ELR (cell line): ENCODE measurements at places on chromosomes 16 and 17.

GRCh38 chr17:37389160-37389559 is 13.4 kb downstream of the C17orf78 start:
- DNase-seq = no peak

- no peak for DNase-seq
Observed at GRCh38 chr16:72427051-72427782, 255.3 kb upstream of the PMFBP1 start.

- DNase-seq = no peak
Observed at GRCh38 chr17:55811536-55811935, 60.7 kb downstream of the PCTP start.

DNA sequence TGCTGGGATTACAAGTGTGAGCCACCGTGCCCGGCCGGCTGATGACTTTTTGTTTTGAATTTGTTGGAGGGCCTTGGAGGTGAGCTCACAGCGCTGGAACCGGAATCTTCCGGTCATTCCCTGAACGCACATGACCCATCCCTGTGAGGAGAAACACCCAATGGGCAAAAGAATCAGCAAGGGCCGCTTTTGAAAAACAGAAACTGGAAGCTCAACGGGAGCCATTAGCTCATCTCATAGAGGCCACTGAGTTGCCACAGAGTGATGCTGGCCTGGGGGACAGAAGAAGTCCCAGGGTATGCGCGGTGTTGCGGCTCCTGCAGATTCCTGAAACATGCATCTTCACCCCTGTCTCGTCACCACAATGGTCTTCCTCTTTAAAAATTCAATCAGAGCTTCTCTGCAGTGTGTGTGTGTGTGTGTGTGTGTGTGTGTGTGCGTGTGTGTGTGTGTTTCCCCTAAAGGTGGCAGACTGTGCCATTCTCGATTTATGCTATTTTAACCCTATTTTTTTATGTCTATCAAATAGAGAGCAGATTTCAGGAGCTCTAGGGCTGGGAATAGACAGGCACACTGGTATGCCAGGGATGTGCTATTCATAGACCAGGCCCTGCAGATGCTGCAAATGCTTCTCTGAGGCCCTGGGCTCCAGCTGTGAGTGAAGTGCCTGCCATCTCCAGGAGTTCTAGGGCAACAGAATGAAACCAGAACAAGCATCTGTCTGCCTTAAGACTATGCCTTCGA is 68.3 kb downstream of the MARCHF10 start:
- DNase-seq = no peak

GRCh38 chr17:2194889-2195335 is 108.7 kb downstream of the SMG6 start:
- DNase-seq = no peak

DNA sequence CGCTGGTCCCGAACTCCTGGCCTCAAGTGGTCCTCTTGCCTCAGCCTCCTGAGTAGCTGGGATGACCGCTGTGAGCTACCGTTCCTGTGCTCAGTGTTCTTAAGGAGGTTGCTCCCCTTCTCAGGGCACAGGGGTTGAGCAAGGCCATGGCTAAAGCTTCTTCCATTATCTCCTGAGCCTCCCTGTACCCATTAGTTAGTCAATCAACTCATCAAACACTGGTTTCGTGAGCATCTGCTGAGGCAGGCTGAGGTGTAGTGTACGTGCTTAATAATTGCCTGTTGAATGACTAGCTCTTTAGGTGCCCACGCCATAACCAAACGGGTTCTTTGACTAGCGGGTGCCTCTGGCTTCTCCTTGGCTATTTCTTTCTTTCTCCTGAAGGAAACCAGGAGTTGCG is 11.7 kb downstream of the SGCA start:
- no peak for DNase-seq

DNA sequence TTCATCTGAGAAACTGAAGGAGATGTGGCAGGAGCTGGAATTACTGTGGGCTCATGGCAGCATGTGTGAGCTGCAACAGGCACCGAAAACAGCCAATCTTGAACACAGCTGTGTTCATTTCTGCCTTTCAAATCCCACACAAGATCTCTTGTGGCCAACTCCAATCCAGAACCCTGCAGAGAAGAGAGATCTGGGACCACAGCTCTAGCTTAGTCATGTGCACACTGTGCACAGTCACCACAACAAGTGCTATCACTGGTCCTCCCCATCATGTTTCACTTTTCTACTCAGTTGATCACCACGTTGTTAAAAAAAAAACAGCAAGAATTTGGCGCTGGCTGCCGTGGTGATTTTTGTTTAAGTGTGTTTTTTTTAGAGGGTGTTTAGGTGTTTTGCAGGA is 254.5 kb upstream of the ELAC2 start:
- DNase-seq = no peak

GRCh38 chr16:72752004-72752695 is 295.8 kb downstream of the ZFHX3 start:
- DNase-seq = no peak

DNA sequence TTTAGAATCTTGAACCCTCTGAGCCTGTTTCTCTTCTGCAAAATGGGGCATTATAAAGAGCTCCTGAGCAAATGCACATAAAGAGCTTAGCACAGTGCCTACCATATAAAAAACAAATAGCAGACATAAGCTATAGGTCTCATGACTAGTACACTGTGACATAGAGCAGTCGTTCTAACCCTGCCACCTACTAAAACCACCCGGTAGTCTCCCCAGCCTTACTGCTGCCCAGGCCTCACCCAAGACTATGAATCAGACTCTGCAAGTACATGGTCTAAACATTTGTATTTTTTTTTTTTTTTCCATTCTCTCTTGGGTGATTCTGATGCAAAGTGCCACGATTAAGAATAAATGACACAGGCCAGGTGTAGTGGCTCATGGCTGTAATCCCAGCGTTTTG is 33.9 kb downstream of the STX8 start:
- no peak for DNase-seq

- DNase-seq = peak; percentile 8
Observed at GRCh38 chr17:19718613-19719354, 2.4 kb upstream of the SLC47A2 start.

- no peak for DNase-seq
Observed at GRCh38 chr17:31398381-31399311, 7.2 kb downstream of the RAB11FIP4 start.

DNA sequence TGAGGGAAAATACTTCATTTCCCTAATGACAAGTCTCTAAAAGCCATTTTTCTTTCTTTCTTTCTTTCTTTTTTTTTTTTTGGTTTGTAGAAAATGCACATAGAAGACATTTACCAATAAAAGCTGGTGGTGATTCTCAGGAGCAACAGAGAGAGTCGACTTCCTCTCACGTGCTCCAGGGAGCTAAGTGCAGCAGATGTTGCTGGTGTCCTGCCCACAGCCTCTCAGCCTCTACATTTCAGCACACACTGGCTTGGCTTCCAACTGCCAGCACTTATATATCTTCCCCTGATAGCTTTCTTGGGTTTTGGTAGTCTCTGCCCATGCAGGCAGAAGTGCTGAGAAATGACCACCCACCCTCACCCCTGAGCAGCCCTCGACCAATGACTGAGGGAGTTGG is 58.4 kb upstream of the MARCHF10 start:
- DNase-seq = no peak

DNA sequence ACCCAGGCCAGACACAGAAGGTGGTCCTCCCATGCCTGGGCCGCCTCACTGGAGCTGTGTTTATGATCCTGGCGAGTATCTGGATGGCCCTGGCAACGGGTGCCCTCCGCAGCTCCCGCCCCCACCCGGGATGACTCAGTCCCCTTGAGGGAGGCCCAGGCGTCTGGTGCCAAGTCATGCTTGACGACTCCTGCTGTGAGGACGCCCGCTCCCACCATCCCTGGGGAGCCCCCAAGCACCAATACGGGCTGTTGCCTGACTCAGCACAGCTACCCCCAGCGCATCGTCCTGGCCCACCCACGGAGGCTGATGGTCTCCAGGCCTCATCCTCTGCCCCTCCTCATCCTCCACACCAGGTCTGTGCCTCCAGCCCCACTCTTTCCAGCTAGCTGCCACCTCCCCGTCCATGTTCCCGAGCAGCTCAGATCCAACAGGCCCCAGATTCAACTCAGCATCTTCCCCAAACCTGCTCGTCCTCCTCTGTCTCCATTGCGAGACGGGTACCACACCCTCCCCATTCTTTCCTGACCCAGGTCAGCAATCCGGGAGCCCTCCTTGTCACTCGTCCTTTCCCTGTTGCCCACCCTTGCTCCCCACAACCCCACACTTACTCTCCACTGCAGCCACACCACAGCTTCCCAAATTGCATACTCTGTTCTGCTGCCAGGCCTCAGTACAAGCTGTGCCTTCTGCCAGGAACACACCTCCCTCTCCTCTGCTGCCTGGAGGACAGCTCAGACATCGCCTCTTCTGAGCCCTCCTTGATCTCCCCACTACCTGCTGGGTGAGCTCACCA is 2.6 kb downstream of the CAMKK1 start:
- DNase-seq = peak; percentile 97

DNA sequence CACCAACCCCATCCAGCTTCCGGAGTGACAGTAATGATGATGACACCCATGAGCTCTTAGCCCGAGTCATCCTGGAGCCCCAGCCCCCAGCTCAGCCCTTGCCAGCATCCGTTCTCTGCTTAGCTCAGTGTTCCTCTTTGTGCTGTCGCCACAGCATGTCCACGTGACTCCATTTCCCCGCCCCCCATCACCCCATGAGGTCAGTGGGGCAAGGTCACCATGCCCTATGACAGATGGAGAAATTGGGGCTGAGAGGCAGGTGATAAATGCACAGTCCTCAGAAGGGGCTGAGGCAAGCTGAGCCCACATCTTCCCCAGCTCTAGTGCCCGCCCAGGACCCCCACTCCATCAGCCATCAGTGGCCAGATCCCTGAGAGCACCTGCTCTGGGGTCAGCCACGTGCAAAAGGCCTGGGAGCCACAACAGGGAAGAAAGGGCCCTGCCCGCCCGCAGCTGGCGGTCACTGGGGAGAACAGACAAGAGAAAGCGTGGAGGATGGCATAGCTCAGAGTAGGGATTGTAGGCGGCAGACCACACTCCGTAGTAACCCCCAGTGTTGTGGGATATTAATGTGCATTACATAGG is 17.1 kb downstream of the ITGB4 start:
- DNase-seq = peak; percentile 42

GRCh38 chr17:76578376-76578775 is 7.3 kb downstream of the ST6GALNAC2 start:
- peak; percentile 74 for DNase-seq

DNA sequence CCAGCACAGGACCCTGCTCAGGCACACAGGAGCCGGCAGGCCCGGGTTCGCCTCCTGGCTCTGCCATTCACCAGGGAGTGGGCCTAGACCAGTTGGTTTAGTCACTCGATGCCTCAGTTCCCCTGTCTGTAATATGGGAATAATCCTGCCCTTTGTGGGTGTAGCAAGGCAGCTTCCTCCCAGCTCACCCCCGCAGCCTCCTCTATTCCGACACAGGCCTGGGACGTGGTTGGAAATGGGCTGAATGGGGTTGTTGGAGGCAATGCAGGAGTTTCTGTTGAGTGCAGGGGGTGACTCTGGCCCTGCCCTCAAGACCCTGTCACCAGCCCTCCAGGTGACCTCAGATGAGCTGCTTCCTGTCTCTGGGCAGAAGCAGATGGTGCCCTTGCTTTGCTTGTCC is 19.8 kb downstream of the SLC5A10 start:
- DNase-seq = no peak

DNA sequence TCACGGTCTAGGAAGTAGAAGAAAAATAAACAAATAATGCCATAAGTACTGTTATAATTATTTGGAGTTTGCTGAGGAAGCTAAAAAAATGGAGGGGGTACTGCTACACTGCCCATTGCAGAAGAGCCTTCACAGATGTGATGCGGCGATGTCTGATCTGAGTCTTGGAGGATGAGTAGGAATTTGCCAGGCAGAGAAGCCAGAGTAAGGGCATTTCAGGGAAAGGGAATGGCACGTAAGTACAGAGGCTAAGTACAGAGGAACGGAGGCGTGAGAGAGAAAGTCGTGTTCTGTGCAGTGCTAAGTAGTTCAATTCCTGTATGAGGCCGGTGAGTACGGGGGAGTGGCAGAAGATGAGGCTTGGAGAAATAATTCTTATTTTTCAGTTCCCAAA is 741 bp upstream of the GRB2 start:
- DNase-seq = peak; percentile 37

DNA sequence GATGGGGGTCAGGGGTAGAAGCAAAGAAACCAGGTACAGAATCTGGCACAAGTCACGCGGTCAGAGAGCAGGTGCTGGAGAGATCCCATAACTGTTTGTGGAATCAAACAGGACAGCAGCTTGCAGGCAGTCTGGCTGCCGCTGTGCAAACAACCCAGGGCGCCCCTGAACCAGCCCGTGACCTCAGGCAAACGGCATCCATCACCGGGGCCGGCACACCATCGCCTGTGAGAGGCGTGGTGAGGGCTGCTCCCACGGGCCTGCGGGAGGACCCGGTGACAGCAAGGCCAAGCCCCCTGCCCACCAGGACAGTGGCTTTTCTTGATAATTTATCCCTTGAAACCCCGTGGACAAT is 47.9 kb downstream of the CBFA2T3 start:
- no peak for DNase-seq

DNA sequence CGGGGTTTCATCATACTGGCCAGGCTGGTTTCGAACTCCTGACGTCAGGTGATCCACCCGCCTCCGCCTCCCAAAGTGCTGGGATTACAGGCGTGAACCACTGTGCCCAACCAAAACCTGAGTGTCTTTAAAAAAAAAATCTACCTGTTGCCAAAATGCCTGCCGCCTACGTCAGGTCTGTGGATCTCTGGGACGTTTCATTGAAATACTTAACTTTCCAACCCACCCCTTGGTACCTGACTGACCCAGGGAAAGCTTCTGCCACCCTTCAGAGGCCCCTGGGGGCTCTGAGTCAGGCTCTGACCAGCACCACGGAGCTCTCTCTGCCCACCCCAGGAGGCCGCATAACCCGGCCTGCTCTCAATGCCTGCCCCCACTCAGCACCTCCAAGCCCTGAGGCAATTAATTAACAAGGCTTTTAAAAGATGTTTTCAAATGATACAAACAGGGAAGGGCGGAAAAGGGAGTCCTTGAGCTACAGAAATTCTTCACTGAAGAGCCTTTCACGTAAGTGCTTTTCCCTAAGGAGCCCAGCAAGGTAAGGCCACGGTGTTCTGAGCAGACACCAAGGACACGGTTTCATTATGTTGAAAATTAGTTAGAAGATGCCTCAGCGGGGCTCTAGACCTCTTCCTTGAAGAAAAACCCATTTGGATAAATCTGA is 29.3 kb upstream of the GSG1L start:
- DNase-seq = peak; percentile 42

DNA sequence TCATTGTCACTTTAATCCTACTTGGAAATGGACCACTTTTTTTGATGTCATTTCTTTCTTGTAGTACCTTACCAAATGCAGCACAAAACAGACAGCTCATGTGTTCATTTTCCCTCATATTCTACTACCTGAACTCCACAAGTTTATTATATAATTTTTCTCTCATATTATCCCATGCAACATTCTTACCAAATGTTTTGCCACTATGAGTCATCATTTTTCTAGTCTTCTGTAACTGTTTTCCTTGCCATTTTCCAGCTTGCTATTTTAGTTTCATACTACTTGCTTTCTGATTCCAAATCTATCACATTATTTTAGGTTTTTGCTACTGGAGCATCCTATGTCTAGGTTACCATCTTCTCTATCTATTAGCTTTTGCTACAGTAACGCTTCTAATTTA is 332.7 kb downstream of the ZFHX3 start:
- peak; percentile 41 for DNase-seq

- no peak for DNase-seq
Observed at GRCh38 chr16:24049113-24049512, 207.0 kb upstream of the CACNG3 start.

- DNase-seq = peak; percentile 71
Observed at GRCh38 chr17:20010099-20010863, 1.1 kb downstream of the SPECC1 start.
